ENCODE measurements at places on chromosomes 2 and 18.

DNA sequence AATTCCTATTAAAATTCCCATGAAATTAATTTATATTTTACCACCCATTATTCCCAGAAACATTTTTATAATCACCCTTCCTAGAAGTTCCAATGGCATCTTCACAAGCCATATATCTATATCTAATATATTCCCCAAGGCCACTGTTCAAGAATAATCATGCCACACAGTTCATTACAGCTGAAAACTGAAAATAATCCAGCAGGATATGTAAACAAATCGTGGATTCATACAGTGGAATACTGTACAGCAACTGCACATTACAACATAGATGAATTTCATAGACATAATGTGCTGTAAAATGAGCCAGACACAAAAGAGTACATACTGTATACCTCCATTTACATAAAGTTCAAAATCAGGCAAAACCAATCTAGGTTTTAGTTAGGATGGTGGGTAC, 63.9 kb upstream of the SERPINE2 start:
- no peak for DNase-seq

GRCh38 chr2:162297925-162298552, 20.4 kb downstream of the IFIH1 start:
- DNase-seq: no peak

GRCh38 chr2:1282552-1282951, 130.7 kb upstream of the TPO start:
- DNase-seq: no peak

DNA sequence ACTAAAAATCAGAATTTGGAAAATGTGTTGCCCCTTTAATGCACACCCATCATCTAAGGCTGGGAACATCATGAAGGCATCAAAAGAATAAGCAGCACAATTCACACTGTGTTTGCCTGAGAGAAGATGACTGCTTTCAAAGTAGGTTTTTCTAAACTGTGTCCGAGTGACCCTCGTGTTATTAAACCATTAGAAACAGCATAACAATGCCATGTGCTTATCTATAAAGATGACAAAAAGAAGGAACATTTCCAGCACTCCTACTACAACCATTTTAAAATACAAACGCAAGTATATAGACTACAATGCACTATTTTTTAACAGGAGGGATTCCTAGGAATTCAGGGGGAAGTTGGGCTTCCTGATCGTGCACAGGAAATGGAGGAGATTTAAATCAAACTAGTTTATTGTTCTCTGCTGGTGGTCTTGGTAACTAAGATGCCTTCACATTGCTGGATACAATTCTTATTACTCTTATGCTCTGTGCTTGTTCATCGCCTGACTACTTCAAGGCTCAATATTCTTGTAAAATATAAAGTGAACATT, 305.9 kb upstream of the CCDC68 start:
- DNase-seq: no peak

- peak; percentile 16 for DNase-seq
Measured at GRCh38 chr2:186848873-186849578, at the start of gene ZSWIM2. TSS of gene ZSWIM2 (minus strand) at chr2:186849170. CDS start at chr2:186849130, 40 bp downstream.

DNA sequence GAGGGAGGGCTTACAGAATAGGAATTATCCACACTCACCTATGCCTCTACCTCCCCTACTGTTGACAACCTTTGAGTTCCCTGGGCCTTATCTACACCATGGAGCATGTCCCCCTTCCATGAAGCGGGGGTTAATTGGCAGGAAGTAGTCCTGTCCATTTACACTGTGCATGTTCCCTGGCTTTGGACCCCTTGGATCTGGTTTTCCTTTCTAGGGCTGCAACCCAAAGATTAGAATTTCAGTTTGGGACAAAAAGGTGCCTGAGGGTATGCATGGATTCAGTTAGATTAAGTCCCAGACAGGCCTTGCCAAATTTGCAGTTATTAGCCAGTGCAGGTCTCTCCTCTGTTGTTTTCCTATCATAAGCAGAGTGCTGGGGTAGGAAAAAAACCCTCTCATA, 180.3 kb downstream of the CMPK2 start:
- DNase-seq: no peak

DNA sequence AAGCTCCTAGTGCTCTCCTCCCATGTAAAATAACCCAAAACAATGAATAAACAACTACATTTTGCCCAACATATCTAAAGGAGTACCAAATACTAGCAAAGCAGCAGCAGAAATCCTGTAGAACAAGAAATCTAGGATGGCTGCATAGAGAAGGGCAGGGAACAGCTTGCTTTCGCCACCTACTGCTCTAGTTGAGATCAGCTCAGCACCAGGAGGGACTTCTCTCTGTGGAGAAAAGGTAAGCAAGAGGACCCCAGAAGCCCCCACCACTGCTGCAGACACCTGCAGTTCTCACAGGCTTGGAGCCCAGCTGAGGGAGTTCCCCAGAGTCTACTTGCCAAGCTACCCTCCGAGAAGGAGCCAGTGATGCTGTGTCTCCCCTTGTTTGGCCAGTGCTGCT, 243.0 kb upstream of the CHST9 start:
- DNase-seq: no peak

DNA sequence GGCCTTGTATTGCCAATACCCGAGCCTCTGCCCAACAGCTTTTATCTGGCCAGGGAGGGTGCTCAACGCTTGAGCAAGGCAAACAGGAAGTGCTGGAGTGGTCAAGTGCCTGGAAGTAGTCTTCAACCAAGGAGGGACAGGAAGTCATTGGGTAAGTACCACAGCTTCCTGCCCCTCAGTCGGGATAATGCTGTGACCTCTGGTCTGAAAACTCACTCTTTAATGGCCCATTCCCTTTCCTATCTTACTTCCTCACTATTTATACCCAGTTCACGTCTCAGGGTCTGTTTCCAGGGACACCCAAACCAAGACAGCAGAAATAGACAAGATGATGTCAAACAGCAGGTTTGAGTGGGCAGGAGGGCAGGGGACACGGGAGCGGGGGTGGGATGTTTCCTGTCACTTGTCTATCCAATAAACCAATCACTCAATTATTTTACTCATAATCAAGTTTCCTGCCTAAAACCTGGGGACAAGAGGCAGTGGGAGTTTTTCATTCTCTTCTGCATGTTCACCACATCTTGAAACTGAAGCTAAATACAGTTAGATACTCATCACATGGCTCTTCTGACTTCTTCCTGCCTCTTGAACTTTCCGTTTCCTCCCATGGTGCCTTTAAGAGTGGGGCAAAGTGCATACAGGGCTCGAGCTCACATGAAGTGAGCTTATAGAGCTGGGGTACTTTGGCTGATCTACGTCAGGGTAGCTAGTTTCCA, 68.9 kb upstream of the CAB39 start:
- DNase-seq: no peak

GRCh38 chr18:71846716-71847115, 697.4 kb downstream of the CBLN2 start:
- no peak for DNase-seq

- DNase-seq: no peak
Measured at GRCh38 chr2:224393157-224393872, 8.6 kb downstream of the FAM124B start.

DNA sequence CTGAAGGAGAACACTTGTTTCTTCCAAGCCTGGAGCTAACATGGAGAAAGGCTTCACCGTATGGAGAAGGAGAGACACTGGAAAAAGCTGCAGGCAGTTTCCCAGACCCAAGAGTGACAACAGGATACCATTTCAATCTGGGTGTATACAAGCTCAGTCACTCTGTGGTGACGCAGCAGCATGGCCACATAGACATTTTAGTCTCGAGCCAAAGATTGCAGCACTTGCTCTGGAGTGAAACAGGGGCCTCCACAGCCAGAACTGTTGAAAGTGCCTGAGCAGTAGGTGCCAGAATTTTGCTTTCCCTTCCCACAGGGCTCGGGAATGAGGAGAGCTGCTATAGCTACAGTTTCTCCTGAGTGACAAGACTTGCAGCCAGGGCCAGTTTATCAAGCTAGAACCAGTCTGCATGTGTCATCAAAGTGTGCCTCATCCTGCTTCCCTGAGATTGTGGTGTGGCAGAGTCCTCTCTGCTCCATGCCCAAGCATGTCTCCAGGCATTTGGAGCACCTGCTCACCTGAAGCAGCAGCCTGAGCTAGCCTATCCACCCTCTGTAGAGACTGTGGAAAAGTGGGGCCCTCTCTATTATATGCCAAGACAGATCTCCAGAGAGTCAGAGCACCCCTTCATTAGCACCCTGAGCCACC, 234.6 kb upstream of the CDH19 start:
- no peak for DNase-seq

DNA sequence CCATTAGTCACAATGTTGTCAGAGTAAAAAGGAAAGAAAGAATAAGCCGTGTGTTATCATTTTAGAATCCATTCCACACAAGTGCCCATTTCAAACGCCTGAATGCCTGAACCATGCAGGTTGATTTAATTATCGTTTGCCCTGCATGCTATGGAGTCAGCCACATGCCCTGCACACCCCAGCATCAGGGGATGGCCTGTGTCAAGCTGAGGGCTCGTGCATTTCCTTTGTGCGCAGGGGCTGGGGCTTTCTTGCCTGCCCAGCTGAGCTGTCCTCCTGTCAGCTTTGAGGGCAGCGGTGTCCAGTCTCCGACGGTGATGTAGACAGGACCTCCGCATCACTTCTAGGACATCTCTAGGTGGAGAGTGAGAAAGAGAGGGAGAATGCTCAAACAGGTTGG, 200.4 kb downstream of the TSN start:
- DNase-seq: no peak

GRCh38 chr2:174169372-174169771, 79.0 kb downstream of the OLA1 start:
- no peak for DNase-seq

- no peak for DNase-seq
Measured at GRCh38 chr2:1714291-1715064, 29.8 kb downstream of the PXDN start.

DNA sequence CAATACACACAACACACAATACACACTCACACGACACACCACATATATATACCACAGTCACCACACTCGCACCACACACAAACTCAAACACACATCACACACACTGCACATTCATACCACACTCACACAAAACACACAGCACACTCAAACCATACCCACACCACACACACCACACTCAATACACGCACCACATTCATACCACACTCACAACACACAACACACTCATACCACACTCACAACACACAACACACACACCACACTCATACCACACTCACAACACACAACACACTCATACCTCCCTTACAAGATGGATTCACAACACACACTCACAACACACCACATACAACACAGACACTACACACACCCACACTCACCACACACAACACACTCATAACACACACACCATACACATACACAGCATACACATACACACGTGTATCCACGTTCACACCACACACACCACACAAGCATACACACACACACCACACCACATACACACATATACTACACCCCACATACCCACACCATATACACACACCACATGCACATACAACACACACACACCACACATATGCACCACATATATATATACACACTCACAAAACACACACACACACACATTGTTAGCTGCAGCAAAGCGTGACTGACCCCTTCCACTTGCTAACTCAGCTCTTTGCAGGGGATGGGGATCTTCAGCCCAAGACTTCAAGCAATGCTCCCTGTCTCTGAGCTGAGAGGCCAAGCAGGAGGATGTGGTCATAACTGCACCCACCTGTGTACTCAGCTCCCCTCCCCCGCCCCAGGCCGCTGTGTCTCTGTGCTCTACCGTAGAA, 59.0 kb downstream of the SDC1 start:
- DNase-seq: no peak

DNA sequence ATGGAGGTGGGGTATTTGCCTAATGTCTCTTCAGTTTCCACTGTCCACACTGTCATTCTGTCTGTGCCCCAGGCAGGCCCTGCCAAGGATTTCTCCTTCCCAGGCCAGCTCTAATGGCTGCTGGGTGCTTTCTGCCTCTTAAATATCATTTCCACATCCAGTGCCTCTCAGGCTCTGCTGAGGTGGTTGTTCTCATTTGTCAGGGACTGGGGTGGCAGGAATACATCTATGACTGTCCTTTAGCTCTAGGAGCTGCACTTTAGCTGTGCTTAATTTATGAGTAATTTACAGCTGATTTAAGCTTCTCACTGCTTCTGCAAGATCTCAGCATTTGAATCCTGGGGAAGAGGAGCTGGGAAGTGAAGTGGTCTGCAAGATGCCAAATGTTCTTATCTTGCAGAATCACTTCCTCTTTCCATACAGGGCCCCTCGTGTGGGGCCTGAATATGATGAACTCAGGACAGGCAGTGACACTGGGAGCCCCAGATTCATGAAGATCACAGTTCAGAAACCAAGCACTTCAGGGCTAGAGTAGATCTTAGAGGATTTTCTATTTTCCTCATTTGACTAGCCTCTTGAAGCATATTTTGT, 150.2 kb downstream of the FSHR start:
- no peak for DNase-seq

- no peak for DNase-seq
Measured at GRCh38 chr2:188878716-188879115, 95.5 kb upstream of the COL3A1 start.

DNA sequence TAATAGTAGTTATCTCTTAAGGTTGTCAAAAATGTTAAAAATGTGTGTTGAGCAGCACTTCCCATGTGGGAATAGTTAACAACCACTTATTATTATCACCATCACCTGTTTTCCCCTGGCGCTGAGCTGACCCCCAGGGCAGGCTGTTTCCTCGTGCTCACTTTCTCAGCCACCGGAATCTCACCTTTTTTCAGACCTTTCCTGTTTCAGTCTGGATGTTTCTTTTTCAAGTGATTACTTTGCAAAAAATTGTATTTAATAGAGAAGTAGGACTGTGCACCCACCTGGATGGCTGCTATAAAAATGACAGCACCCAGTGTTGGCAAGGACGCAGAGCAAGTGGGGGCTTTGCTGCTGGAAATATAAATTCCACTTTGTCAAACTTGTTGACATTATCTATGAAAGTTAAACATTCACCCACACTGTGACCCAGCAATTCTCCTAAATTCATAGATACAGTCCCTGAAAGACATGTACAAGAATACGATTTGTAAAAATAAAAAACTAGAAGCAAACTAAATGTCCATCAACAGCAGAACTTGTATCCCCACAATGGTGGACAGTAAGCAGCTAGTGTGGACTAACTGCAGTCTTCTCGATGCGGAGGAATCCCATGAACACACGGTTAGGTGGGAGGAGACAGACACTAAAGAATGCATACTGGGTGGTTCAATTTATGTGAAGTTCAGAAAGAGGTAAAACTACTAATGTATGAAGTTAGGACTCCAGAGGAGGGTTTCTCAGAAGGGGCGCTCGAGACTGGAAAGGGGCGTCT, 66.5 kb downstream of the SOWAHC start:
- DNase-seq: no peak

GRCh38 chr2:237236188-237236587, 150.5 kb downstream of the COPS8 start:
- no peak for DNase-seq

DNA sequence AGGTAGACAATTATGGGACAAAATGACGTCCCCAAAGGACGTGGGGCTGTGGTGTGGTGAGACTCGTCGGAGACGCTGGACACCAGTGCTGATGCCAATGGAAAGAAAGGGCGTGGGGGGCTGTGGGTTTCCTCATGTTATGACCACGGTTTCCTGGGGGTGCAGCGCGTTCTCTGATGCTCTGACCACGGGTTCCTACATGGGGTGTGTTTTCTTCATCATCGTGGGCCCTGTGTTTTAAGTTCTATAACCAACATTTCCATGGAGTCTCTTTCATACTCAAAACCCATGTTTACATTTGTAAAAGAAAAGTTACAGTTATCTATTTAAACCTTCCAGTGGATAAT, 141.6 kb downstream of the RTP5 start:
- DNase-seq: no peak

GRCh38 chr2:227191367-227191766, 26.9 kb downstream of the COL4A3 start:
- no peak for DNase-seq

All from frontal cortex (tissue), 4 donors.